ENCODE measurements at places on chromosomes 2 and 18. TPM values are rescaled to one million over a fixed set of nuclear protein-coding genes. Genes with fewer than 3 reads are reported as not detected.

DNA sequence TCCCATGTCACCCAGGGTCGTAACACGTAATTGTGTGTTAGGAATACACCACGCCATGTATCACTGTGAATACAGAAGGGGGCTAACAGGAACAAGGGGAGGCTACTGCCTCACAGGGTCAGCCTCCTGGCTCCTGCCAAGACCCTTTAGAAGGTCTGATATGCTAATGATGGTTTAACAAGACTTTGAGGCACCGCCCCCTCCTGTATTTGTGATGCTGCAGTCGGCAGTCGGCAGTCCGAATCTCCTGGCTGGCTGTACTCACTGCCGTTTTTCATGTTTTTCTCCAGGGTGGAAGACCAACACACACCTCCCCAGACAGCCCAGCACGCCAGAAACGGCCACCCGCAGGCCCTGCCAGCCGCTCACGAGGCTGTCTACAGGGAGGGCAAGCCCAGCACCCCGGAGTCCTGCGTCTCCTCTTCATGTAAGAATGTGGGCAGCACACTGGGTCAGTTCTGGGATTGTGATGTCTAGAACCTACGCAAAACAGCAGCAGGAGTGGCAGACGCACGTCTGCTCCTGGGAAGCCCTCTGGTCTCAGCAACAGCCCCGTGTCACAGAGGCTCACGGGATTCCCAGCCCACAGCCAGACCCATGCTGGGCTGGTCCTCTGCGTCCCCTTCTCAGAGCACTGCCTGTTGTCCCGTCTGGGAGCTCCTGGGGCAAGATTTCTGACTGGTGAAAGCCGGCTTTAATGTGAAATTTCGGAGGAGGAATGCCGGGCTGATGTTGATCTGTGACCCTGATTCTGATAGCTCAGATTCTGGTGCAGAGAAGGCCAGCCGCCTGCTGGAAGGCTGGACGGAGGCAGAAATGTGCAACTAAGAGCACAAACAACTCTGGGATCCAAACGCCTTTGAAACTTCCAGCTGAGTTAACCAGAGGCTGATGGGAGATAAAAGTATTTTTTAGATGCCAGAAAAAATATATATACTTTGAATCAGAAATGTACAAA lies 39.7 kb upstream of the B3GNT7 start:
- H3K27me3 ChIP-seq: no peaks in the 10 kb centered on the region
- H3K4me3 ChIP-seq: no peak overlapping the region
- H3K4me1 ChIP-seq: no peaks in the 10 kb centered on the region
- peaks cover 7% of the 10 kb centered on the region for H3K36me3 ChIP-seq
- DNase-seq: no peak

DNA sequence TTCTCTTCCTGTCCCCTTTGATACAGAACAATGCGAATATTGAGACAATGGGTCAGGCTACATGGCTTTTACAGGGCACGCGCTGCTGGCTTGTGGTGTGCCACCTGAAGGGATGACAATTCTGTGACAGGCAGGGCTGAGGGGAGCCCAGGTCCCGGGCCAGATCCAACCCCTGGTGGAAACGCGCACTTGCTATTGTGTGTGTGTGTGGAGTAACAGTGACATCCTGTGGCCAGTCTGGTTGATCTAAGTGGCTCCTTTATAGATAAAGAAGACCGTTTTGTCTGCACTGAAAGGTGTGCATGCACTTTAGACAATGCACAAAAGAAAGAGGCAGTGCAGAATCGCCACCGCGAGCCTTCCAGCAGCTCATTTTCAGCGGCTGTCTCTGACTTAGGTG lies 273.6 kb downstream of the HRH4 start:
- H3K27ac ChIP-seq: no peak overlapping the region
- no peaks in the 10 kb centered on the region for H3K36me3 ChIP-seq
- no peaks in the 10 kb centered on the region for H3K4me1 ChIP-seq
- H3K27me3 ChIP-seq: no peaks in the 10 kb centered on the region

DNA sequence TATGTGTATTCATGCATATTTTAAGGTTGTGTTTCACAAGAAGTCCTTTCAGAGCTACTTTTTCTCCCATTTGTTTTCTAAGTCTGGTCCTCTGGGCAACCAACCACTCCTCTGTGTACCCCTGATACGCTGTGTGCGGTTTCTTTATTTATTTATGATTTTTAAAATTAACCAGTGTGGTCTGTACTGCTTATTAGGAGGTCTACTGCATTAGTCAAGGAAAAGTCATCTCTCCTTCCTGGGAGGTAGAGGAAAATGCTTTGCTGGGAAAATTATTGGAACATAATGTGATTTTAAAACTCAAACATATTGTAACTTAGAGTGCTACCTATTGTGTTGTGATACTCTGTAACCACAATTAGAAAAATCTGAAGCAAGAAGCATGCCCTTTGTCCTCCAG lies 1404.3 kb downstream of the SUCLG1 start:
- H3K27ac ChIP-seq: no peak overlapping the region
- no peaks in the 10 kb centered on the region for H3K36me3 ChIP-seq
- no peaks in the 10 kb centered on the region for H3K4me1 ChIP-seq

DNA sequence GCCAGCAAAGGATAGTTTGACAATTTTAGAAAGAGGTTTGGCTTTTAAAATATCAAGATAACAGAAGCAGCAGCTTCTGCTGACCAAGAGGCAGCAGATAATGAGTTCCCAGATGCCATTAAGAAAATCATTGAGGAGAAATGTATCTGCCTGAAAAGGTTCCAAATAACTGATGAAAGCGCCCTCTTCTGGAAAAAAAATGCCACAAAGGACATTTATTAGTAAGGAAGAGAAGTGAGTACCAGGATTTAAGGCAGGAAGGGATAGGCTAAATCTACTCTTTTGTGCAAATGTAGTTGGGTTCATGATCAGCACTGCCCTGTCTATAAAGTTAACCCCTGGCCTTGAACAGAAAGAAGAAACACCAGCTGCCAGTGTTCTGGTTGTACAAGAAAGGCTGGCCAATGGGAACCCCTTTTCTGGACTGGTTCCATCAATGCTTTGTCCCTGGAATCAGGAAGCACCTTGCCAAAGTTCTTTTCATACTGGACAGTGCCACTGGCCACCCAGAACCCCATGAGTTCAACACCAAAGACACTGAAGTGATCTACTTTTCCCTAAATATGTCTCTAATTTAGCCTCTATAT lies 40.6 kb downstream of the DHX57 start:
- DNase-seq: no peak
- H3K4me3 ChIP-seq: no peak overlapping the region
- H3K27ac ChIP-seq: no peak overlapping the region
- peaks cover 40% of the 10 kb centered on the region for H3K36me3 ChIP-seq
- H3K27me3 ChIP-seq: no peaks in the 10 kb centered on the region

GRCh38 chr18:37535968-37536367 lies 29.6 kb downstream of the CELF4 start:
- H3K4me1 ChIP-seq: no peaks in the 10 kb centered on the region
- H3K36me3 ChIP-seq: no peaks in the 10 kb centered on the region
- H3K4me3 ChIP-seq: no peak overlapping the region

GRCh38 chr2:216016581-216016980 lies 3.2 kb upstream of the MREG start:
- H3K4me1 ChIP-seq: peaks cover 21% of the 10 kb centered on the region
- peaks cover 7% of the 10 kb centered on the region for H3K27me3 ChIP-seq
- no peak overlapping the region for H3K27ac ChIP-seq
- no peak for DNase-seq
- no peak overlapping the region for H3K4me3 ChIP-seq
- H3K36me3 ChIP-seq: no peaks in the 10 kb centered on the region

- no peaks in the 10 kb centered on the region for H3K4me1 ChIP-seq
- DNase-seq: no peak
- no peaks in the 10 kb centered on the region for H3K27me3 ChIP-seq
- no peak overlapping the region for H3K27ac ChIP-seq
Observed at GRCh38 chr2:25972049-25972823, 10.1 kb downstream of the KIF3C start.

DNA sequence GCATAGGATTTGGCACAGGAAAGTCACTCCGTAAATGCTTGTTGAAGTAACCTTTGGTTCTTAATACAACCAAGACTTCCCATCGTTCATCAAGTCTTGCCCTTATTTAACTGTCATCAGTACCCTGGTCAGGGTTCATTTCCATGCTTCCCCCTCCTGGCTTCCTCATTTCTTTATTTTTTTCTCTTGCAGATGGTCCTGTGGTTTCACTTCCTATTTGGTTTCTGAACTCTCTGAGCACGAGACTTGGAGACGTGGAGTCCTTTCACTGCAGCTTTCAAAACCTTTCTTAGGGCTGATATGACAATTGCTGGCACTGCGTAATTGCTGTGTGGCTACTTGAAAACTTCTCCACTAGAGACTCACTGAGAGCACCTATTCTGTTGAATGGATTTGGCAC lies 59.9 kb upstream of the PID1 start:
- H3K27me3 ChIP-seq: no peaks in the 10 kb centered on the region
- peak; percentile 39 for DNase-seq
- H3K4me1 ChIP-seq: no peaks in the 10 kb centered on the region
- H3K27ac ChIP-seq: no peak overlapping the region
- H3K4me3 ChIP-seq: no peak overlapping the region

GRCh38 chr2:104857262-104858005 lies 3.5 kb downstream of the POU3F3 start:
- H3K36me3 ChIP-seq: no peaks in the 10 kb centered on the region
- H3K27me3 ChIP-seq: peaks cover 85% of the 10 kb centered on the region
- H3K4me3 ChIP-seq: no peak overlapping the region
- H3K27ac ChIP-seq: no peak overlapping the region
- DNase-seq: no peak
- H3K4me1 ChIP-seq: peaks cover 49% of the 10 kb centered on the region

- H3K4me3 ChIP-seq: no peak overlapping the region
- H3K27ac ChIP-seq: no peak overlapping the region
- DNase-seq: no peak
- no peaks in the 10 kb centered on the region for H3K36me3 ChIP-seq
- peaks cover 3% of the 10 kb centered on the region for H3K4me1 ChIP-seq
Observed at GRCh38 chr2:31232586-31232985, 1.4 kb upstream of the EHD3 start.

- H3K27ac ChIP-seq: no peak overlapping the region
- no peaks in the 10 kb centered on the region for H3K36me3 ChIP-seq
- no peak for DNase-seq
- no peaks in the 10 kb centered on the region for H3K4me1 ChIP-seq
Observed at GRCh38 chr2:150858382-150858781, 370.9 kb upstream of the RND3 start.

GRCh38 chr2:25497229-25497917 lies 155.6 kb upstream of the DNMT3A start:
- no peaks in the 10 kb centered on the region for H3K36me3 ChIP-seq
- H3K27ac ChIP-seq: no peak overlapping the region
- no peak overlapping the region for H3K4me3 ChIP-seq
- H3K4me1 ChIP-seq: peaks cover 2% of the 10 kb centered on the region

DNA sequence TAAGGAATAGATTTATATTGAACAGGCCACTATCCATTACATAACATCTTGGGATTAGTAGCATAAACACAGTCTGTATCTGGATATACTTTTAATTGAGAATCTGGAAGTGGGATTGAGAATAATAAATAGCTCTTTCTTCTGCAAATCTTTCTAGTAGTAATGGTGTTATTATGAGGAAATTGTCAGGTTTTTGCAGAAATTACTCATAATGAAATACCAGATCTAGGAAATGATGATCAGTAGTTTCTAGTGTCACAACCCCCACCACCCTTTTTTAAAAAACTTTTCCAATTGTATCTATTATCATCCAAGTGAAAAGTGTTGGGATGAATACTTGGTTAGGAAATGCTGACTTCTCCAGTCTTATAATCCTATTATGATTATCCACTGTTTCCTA lies 18.7 kb downstream of the NBEAL1 start:
- H3K4me1 ChIP-seq: peaks cover 8% of the 10 kb centered on the region
- H3K27ac ChIP-seq: no peak overlapping the region
- no peaks in the 10 kb centered on the region for H3K36me3 ChIP-seq
- H3K4me3 ChIP-seq: no peak overlapping the region
- DNase-seq: no peak
- H3K27me3 ChIP-seq: no peaks in the 10 kb centered on the region

CD28 gene
- polyA plus RNA-seq: 2.1 TPM

HRH4 gene
- polyA plus RNA-seq: 0.07 TPM

FAM124B gene
- 35.7 TPM for polyA plus RNA-seq

AFF3 gene
- 22.2 TPM for polyA plus RNA-seq

SLC19A3 gene
- 26.2 TPM for polyA plus RNA-seq

AKAIN1 gene
- not detected for polyA plus RNA-seq

Measured in left lung (tissue), 14 donors.